ENCODE measurements at places on chromosomes 11 and 22. TPM values are rescaled to one million over a fixed set of nuclear protein-coding genes. Genes with fewer than 3 reads are reported as not detected.

Gene TENM4
- total RNA-seq = not detected

Gene AP5B1
- 26.9 TPM for total RNA-seq

GRCh38 chr11:126496576-126497337 is 141.3 kb downstream of the ST3GAL4 start:
- DNase-seq = no peak
- no peaks in the 10 kb centered on the region for H3K27me3 ChIP-seq
- H3K27ac ChIP-seq = no peak overlapping the region

GRCh38 chr22:27492566-27493201 is 308.9 kb downstream of the MN1 start:
- H3K36me3 ChIP-seq = no peaks in the 10 kb centered on the region
- no peak for DNase-seq
- H3K4me1 ChIP-seq = no peaks in the 10 kb centered on the region

Gene SHISA8
- not detected for total RNA-seq

GRCh38 chr11:118892514-118892913 is 8.8 kb downstream of the CXCR5 start:
- peak overlapping the region; percentile 84 for H3K27ac ChIP-seq
- H3K36me3 ChIP-seq = peaks cover 17% of the 10 kb centered on the region
- no peaks in the 10 kb centered on the region for H3K27me3 ChIP-seq

- no peaks in the 10 kb centered on the region for H3K36me3 ChIP-seq
- H3K27me3 ChIP-seq = no peaks in the 10 kb centered on the region
- H3K27ac ChIP-seq = no peak overlapping the region
- no peaks in the 10 kb centered on the region for H3K4me1 ChIP-seq
- no peak for DNase-seq
These were observed 422.4 kb downstream of the TENM4 start for GRCh38 chr11:79018371-79018849.

- no peaks in the 10 kb centered on the region for H3K27me3 ChIP-seq
- H3K4me3 ChIP-seq = no peak overlapping the region
- DNase-seq = no peak
- no peaks in the 10 kb centered on the region for H3K36me3 ChIP-seq
- H3K27ac ChIP-seq = no peak overlapping the region
These were observed 68.5 kb upstream of the LMO1 start for GRCh38 chr11:8332196-8332595.

DNA sequence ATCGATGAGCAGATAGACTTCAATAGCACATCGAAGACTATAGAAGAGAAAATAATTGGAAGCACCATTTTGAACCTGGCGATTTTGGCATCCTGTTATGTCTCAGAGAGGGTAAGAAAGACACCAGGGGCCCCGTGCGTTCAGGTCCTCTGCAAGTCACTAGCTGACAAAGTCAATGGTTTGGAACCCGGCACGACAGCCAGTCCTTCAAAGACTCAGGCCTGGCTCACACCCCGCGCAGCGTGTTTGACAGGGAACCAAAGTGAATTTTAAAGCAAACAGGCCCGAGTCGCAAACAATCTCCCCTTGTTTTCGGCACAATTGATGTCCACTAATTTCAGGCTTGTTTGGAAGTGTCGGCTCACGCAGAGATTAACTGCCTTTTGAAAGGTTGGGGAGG is 716.6 kb downstream of the BRD1 start:
- H3K36me3 ChIP-seq = no peaks in the 10 kb centered on the region
- H3K27me3 ChIP-seq = no peaks in the 10 kb centered on the region
- no peak for DNase-seq
- no peak overlapping the region for H3K27ac ChIP-seq
- H3K4me3 ChIP-seq = no peak overlapping the region

GRCh38 chr11:44400431-44400830 is 90.5 kb upstream of the ALX4 start:
- H3K4me1 ChIP-seq = no peaks in the 10 kb centered on the region
- peaks cover 5% of the 10 kb centered on the region for H3K27me3 ChIP-seq
- DNase-seq = no peak
- no peaks in the 10 kb centered on the region for H3K36me3 ChIP-seq
- no peak overlapping the region for H3K27ac ChIP-seq
- H3K4me3 ChIP-seq = no peak overlapping the region

Gene IRAG1
- total RNA-seq = not detected

Gene SSTR3
- total RNA-seq = 9.3 TPM

GRCh38 chr11:9893474-9893873 is 229.6 kb downstream of the SWAP70 start:
- DNase-seq = no peak
- no peak overlapping the region for H3K27ac ChIP-seq
- no peaks in the 10 kb centered on the region for H3K36me3 ChIP-seq
- H3K27me3 ChIP-seq = no peaks in the 10 kb centered on the region
- H3K4me1 ChIP-seq = no peaks in the 10 kb centered on the region

DNA sequence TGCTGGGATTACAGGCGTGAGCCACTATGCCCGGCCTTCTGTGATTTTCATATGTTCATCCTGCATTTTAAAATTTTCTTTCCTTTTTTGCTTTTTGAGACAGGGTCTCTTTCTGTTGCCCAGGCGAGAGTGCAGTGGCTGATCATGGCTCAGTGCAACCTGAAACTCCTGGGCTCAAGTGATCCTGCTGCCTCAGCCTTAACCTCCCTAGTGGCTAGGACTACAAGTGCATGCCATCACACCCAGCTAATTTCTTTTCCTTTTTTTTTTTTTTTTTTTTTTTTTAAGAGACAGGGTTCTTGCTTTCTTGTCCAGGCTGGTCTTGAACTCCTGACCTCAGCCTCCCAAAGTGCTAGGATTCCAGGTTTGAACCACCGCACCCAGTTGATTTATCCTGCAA is 54.1 kb upstream of the WT1 start:
- no peaks in the 10 kb centered on the region for H3K4me1 ChIP-seq
- no peak overlapping the region for H3K4me3 ChIP-seq
- H3K27me3 ChIP-seq = no peaks in the 10 kb centered on the region
- no peaks in the 10 kb centered on the region for H3K36me3 ChIP-seq

Gene KLHL35
- total RNA-seq = 1.2 TPM

GRCh38 chr11:70312401-70313357 is 42.2 kb downstream of the PPFIA1 start:
- H3K4me3 ChIP-seq = no peak overlapping the region
- no peak overlapping the region for H3K27ac ChIP-seq
- H3K27me3 ChIP-seq = no peaks in the 10 kb centered on the region
- no peak for DNase-seq

DNA sequence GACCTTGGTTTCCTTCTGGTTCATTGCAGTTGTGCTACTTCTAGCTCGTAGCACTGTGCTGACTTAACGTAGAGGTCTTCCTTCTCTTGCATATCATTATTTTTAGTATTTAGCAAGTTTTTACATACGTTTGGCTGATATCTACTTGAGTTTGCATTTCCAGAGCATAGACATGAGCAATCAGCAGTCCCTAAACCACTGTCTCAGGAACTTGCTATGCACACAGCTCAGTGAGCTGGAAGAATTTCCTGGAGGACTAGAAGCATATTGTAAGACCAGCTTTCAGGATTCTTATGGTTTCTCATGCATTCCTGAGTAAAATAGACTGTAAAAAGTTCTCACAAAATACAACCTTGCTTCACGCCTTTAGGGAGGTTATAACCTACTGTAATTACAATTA is 226.7 kb upstream of the PDGFD start:
- no peak for DNase-seq
- no peaks in the 10 kb centered on the region for H3K27me3 ChIP-seq
- H3K27ac ChIP-seq = no peak overlapping the region
- no peaks in the 10 kb centered on the region for H3K36me3 ChIP-seq

DNA sequence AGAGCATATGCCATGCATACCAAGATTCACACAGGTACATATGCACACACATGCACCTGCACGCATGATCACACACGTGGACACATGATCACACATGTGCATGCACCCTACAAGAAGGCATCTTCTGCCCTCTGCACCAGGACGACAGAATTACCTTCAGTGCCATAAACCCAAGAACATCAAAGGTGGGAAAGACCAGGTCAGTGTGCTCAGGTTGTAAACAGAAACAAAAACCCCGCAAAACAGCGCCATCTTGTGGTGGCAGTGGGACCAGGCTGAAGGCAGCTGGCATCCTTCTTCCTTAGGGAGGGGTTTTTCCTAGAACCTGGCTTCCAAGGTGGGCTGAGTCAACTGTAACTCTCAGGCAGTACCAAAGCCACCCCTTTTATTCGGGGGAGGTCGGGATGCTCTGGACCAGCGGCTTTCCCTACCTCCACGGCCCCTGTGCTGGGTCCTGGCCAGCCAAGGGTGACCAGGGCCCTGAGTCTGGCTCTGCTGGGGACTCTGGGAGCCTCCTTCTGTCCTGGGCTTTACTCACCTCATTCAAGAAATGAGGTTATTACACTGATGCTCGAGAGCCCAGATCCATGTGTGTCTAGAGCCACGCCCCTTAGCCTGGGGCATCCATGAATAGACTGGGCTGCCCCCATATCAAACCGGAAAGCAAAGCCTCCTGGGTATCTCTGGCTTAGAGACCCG is 69.4 kb upstream of the FGF3 start:
- no peaks in the 10 kb centered on the region for H3K36me3 ChIP-seq
- H3K4me3 ChIP-seq = no peak overlapping the region
- H3K27me3 ChIP-seq = no peaks in the 10 kb centered on the region
- no peak overlapping the region for H3K27ac ChIP-seq
- DNase-seq = peak; percentile 47

GRCh38 chr11:12174128-12174476 is 63.7 kb downstream of the MICAL2 start:
- DNase-seq = no peak
- H3K4me3 ChIP-seq = no peak overlapping the region

DNA sequence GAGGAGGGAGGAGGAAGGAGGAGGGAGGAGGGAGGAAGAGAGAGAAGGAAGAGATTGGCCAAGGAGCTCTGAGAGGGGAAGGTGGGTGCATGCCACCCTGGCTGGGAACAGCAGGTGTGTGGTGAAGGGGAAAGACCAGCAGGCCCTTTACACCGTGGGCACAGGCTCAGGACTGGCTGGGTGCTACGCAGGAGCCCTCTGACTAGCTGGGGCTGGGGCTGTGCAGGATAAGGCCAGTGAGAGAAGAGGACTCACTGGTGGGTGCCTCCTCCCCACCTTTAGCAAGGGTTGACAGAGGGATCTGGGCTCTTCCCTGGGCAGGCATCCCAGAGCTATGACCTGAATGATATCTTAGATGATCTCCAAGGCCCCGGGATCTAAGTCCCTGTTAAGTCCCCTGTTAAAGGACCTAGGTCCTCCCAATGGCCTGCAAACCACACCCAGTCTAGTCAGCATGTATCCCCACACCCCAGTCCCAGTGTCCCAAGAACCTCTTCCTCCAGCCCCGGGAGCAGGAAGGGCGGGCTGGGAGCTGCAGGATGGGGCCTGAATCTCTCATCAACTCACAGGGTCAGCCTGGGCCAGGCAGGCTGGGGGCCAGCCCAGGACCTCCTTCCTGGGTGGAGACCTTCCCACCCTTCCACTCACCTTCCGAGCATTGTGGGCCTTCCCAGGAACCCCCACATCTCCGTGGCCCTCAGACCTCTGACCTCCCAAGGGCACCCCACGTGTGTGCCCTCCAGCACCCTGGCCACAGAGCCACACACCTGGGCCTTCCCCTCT is 55.4 kb downstream of the CDKN1C start:
- H3K4me3 ChIP-seq = no peak overlapping the region
- no peaks in the 10 kb centered on the region for H3K4me1 ChIP-seq
- no peaks in the 10 kb centered on the region for H3K36me3 ChIP-seq
- no peak overlapping the region for H3K27ac ChIP-seq

- no peak for DNase-seq
- H3K4me1 ChIP-seq = no peaks in the 10 kb centered on the region
- no peaks in the 10 kb centered on the region for H3K36me3 ChIP-seq
- H3K4me3 ChIP-seq = no peak overlapping the region
These were observed 35.3 kb downstream of the KREMEN1 start for GRCh38 chr22:29108137-29108536.

Gene MMP7
- not detected for total RNA-seq

DNA sequence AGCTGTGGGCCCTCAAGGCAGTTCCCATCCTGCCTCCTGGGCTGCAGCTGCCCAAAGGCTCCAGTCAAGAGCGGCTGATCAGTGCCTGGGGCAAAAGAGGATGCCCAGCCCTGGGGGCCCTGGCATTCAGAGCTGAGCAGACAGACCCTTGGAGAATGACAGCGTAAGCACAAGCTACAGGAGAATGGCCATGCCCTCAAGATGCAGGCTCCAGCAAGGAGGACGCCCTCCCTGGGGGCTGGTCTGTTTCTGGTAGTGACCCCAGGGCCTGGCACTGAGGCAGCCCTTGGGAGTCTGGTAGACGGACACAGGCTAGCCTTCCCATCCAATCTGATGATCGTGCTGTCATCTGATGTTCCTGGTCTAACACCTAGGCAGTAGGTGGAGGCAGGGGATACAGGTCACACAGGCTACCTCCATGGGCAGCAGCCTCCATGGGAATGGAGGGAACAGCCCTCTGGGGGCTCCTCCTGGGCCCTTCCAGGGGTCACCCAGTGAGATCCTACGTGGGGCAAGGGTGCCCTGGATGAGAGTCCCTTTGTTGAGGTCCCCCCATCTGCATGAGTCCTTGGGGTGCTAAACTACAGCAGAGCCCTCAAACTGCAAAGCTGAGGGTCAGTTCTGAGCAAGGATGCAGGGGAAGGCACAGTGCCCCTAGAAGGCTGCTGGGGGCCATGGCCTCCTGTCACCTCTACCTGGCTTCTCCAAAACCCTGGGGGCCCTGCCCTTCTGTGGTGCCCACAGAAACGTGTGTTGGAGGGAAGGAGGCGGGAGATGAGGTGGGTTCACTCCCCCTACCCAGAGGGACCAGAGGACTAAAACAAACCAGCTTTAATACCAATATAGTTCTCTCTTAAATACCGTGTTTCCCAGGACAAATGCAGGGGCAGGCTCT is 10.2 kb upstream of the SF1 start:
- H3K36me3 ChIP-seq = peaks cover 19% of the 10 kb centered on the region
- no peak for DNase-seq
- peaks cover 6% of the 10 kb centered on the region for H3K4me1 ChIP-seq
- H3K27me3 ChIP-seq = no peaks in the 10 kb centered on the region
- H3K4me3 ChIP-seq = no peak overlapping the region

Gene VWCE
- total RNA-seq = 0.44 TPM

DNA sequence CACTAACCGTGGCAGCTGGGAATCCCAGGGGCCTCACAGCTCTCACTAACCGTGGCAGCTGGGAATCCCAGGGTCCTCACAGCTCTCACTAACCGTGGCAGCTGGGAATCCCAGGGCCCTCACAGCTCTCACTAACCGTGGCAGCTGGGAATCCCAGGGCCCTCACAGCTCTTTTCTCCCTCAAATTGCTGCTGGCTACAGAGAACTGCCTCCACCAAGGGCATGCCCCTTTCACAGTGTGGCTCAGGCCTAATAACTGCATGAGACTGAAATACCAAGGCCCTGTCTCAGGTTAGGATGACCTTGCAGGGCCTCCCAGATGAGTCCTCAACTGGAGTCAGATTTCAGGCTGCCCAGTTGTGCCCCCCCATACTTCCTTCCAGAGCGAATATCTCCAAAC is 35.1 kb upstream of the GGTLC2 start:
- no peak overlapping the region for H3K27ac ChIP-seq
- H3K4me3 ChIP-seq = no peak overlapping the region
- no peak for DNase-seq
- no peaks in the 10 kb centered on the region for H3K27me3 ChIP-seq
- no peaks in the 10 kb centered on the region for H3K4me1 ChIP-seq

Gene MDK
- total RNA-seq = 5.6 TPM

Gene CDC42BPG
- total RNA-seq = 6.2 TPM

GRCh38 chr22:22754961-22755777 is 110.8 kb downstream of the GGTLC2 start:
- no peaks in the 10 kb centered on the region for H3K36me3 ChIP-seq
- no peak for DNase-seq
- H3K4me3 ChIP-seq = no peak overlapping the region
- H3K27ac ChIP-seq = no peak overlapping the region
- H3K27me3 ChIP-seq = no peaks in the 10 kb centered on the region

Gene ZC3H7B
- total RNA-seq = 39.4 TPM

Data from CD4-positive, alpha-beta memory T cell (primary cell).